ENCODE measurements at places on chromosomes 3 and 15.

DNA sequence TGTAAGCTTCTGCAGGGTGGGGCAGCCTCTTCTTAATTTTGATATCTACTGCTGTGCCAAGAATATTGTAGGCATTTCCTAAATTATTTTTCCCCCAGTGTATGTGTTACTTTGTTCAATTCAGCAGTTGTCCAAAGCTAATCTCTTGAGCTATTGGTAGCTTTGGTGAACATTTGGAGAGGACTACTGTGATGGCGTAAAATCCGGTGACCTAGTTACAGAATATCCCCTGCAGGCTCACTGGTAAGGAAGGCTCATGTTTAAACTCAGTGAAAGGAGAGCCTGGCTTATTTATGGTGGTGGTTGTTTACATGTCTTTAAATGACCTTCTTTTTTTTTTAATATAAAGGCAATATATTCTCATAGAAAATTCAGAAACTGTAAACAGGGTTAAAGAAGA lies 105.6 kb downstream of the LPP start:
- DNase-seq, result no peak

- DNase-seq, result no peak
Observed at GRCh38 chr15:74340150-74340549, 27.3 kb downstream of the CYP11A1 start.

- DNase-seq, result no peak
Observed at GRCh38 chr15:76951220-76951619, 19.7 kb downstream of the RCN2 start.

DNA sequence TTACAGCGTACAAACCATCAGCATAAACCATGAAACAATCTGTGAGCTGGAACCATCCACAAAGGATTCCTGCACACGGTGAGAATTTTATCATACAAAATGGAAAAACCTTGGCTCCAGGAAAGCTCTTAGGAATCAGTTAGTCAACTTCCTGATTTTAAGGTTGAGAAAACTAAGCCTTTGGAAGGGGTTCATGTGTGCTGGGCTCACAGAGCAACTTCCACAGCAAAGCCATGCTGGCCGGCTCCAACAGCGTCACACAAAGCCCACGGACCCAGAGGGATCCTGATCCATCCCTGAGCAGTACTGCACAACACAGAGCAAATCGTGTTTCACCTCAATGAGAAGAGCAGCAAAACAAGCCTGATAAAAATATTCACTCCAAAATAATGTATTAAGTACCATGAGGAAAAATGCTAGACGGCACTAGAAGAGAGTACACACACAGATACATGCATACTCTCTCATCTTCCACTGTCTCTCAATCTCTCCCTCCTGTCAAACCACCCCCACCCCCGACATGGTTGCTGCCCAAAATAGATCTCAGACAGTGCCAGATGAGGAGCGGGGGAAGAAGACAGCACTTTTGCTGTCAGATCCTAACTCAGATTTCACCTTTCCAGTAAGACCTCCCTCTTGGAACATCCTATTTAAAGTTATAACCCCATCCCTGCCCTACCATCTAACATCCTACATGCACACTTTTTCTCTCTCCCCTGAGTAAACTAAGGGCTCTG lies 58.6 kb downstream of the MB21D2 start:
- no peak for DNase-seq

DNA sequence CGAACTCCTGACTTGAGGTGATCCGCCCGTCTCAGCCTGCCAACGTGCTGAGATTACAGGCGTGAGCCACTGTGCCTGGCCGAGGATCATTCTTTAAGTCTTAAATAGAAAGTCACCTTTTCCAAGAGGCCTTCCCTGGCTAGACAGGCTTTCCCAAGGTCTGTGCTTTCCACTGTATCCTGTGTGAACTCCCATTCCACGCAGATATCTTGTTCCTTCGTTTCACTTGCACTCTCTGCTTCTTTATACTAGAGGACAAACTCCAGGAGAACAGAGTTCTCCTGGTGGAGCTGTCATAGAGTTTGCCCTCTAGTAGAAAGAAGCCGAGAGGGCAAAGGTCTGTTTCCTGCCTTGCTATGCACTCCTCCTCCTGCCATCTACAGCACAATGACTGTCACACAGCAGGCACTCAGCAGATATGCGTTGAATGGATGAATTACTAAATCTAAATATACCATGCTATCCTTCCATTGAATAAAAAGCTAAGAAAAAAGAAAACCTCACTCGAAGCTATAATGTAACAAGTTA lies 211.2 kb downstream of the FOXP1 start:
- DNase-seq, result no peak

GRCh38 chr3:106534206-106534605 lies 665.4 kb upstream of the CBLB start:
- DNase-seq, result peak; percentile 40

DNA sequence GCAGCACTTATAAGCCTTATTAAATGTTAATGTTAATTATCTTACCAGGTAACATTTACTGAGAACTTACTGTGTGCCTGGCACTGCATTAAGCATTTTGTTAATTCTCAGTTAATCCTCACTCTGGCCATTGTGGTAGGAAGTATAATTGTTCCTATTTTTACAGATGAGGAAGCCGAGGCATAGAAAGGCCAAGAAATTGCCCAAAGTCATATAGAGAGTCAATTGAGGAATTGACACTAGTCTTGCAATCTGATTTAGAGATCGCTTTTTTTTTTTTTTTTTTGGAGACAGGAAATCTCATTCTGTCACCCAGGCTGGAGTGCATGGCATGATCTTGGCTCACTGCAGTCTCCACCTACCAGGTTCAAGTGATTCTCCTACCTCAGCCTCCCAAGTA lies 132.6 kb upstream of the PROK2 start:
- DNase-seq, result no peak
